ENCODE measurements at places on chromosomes 5 and 9. TPM values are rescaled to one million over a fixed set of nuclear protein-coding genes. Genes with fewer than 3 reads are reported as not detected.

MROH2B gene
- total RNA-seq = not detected

FAM53C gene
- total RNA-seq = 26.6 TPM

CCDC69 gene
- 19.2 TPM for total RNA-seq

F2RL1 gene
- 163 TPM for total RNA-seq

HACD4 gene
- not detected for total RNA-seq

DNA sequence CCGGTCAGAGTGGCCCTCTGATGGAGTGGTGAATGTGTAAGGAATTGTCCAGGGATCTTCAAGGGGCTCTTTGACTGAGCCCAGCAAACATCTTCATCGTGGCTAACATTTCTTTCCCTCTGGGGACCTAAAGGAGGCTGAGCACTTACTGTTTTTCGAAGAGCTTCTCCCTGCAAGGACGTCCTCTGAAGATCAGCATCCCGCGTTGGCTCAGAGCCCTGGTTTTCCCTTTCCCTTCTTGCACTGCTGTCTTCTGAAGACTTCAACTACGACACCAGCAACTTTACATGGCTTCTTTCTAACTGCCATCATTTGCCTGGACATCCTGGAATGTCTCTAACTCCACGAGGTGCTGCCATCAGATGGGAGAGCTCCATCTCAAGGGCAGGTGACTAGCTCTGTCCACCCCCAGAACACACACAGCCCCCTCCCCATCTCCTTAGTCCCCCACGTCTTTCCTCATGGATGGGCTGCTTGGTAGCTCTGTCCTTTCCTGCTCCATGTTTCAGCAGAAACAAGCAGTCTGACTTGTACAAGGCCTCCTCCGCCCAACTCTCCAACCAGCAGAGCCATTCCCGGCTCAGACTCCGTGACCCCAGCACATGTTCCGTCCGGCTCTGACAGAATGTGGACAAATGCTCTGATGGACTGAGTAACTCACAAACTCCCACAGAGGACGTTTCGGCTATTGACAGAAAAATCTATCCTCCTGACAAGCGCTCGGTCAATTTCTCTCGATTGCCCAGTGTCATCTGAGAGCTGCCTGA, 17.1 kb downstream of the SHB start:
- DNase-seq = no peak

DNA sequence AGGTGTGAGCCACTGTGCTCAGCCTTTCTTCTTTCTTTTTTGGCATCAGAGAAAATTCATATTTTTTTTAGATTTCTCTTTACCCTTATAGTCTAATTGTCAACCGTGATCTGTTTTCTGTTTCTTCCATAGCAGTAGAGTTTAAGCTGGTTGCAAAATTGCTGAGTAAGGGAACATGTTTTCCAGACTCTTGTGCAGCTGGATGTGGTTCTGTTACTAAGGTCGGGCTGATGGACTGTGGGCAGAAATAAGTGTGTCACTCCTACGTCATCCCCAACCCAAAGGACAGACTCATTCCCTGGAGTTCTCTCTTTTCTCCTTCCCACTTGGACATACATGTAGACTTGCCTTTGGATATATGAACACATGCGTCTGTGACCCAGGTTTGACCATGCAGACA, 64.1 kb upstream of the GOLM1 start:
- no peak for DNase-seq

GRCh38 chr9:109799792-109800191, 19.8 kb downstream of the PALM2AKAP2 start:
- DNase-seq = peak; percentile 47

- no peak for DNase-seq
Observed at GRCh38 chr9:116656501-116656971, 30.6 kb upstream of the TRIM32 start.

- no peak for DNase-seq
Observed at GRCh38 chr5:16788957-16789356, 147.1 kb downstream of the MYO10 start.

- peak; percentile 67 for DNase-seq
Observed at GRCh38 chr5:163585206-163585605, 79.8 kb downstream of the MAT2B start.

GRCh38 chr5:31759925-31760324, 121.0 kb downstream of the PDZD2 start:
- no peak for DNase-seq

DNA sequence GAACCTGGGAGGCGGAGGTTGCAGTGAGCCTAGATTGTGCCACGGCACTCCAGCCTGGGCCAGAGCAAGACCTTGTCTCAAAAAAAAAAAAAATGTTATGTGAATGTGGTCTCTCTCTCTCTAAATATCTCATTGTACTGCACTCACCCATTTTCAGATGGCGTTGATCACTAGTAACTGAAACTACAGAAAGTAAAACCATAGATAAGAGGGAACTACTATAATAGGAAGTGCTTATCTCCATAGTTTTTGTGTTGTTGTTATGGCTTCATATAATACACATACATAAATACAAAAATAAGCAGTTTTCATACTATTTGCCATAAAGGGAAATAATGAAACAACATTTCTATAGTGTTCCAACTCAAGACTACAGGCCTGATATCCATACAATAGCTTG, 9.1 kb downstream of the IL31RA start:
- DNase-seq = no peak

Measured in PC-3 (cell line).